ENCODE measurements at places on chromosomes 2 and 18. TPM values are rescaled to one million over a fixed set of nuclear protein-coding genes. Genes with fewer than 3 reads are reported as not detected.

- peak; percentile 11 for DNase-seq
Observed at GRCh38 chr2:19810637-19811036, 91.1 kb downstream of the TTC32 start.

DNA sequence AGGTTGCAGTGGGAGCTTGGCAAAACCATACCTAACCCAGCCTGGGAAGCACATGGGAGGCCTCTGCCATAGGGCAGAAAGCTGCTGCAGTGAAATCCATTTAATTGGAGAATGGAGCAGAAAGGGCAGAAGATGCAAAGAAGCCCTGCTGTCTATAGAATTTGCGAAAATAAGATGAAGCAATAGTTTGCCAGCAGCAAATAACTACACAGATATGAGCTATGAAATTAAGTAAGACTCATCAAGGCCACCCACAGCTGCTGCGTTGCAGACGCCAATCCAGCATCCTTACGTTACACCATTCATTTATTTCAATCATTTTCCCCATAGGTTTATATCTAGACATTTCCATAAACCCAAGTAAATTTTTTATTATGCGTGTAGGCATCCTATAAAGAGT is 21.1 kb downstream of the ATP8B1 start:
- DNase-seq: no peak

- no peak for DNase-seq
Observed at GRCh38 chr18:79662439-79662838, 17.2 kb upstream of the CTDP1 start.

GRCh38 chr2:188495969-188496431 is 204.3 kb downstream of the GULP1 start:
- peak; percentile 62 for DNase-seq

DNA sequence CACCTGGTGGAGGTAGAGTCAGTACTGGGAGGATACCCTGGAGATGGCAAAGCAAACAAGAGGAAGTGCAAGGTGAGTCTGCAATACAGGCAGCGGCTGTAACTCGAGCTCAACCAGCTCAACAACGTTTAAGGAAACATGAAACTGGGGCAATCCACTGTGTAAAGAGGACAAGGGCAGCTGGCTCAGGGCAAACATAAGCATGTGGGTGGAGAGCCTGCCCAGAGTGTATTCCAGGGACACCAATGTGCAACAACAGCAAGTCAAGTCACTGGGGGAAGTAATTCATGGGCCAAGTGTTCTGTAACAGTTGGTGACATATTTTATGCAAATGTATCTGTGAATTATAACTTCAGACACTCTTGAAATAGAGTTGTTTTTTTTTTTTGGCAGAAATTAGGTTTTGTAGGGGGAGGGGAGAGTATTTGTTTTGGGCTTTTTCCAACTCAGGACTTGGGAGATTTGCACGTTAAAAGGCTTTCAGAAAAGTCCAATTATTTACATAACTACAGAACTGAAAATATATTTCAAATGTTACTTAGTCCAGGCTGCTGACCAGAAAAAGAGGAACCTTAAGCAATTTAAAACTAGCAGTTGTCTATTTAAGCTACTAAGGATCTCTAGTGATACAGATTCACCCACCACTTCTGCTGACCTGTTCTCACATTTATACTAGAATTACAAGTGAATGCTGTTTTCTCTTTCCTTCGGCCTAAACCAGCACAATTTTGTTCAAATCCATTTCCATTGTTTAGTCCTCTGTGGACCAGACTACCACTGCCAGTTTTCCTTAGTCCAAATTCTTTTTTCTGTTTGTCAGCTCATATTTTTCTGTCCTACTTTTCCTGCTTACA is 18.6 kb downstream of the NRXN1 start:
- peak; percentile 5 for DNase-seq

DNA sequence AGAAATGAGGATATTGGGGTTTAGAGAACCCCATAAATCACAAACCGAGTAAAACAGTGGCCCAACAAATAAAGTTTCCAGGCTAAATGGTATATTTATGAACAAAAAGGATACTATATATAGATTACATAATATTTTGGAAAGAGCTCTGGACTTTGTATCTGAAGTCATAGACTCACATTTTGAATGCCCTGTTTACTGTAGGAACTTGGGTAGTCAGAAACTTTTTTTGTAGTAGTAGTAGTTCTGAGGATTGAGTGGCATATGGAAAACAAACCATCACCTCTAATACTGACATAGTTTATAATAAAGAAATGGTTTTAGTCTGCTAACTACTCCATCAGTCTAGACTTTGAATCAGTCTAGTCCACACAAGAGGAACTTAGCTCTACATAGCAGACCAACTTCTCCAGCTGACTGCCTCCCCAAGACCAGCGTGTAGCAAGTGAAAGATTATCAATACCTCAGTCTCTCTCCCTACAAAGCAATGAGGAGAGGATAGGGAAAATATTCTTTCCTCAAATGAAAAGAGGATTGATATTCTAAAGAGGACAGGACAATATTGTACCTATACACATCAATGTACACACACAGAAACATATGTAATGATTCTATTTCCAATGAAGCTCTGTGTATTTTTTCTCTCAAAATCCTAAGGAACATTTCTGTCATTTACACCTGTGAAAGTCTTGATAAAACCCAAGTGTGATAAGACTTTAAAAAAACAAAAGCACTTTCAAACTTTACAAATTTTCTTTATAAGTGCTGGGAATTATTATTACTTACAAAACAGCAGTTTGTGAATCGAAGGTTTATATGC is 184.9 kb upstream of the MAP2 start:
- DNase-seq: no peak

DNA sequence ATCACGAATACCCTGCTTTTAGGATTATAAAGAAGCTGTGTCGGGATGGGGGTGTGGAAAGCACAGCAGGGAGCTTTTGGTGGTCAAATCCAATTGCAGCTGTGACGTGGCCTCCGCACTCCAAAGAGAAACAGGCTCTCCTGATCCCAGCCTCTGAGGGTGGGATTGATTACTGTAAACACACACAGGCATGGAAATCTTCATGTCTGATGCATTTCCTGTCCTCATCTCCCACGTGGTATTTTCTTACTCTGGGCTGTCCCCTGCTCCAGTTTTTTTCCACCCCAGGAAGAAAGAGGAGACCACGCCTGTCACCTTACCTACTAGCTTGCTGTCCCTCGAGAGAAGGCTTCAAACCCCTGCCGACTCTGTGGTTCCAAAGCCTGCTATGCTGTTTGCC is 22.7 kb downstream of the RNF152 start:
- DNase-seq: no peak

DNA sequence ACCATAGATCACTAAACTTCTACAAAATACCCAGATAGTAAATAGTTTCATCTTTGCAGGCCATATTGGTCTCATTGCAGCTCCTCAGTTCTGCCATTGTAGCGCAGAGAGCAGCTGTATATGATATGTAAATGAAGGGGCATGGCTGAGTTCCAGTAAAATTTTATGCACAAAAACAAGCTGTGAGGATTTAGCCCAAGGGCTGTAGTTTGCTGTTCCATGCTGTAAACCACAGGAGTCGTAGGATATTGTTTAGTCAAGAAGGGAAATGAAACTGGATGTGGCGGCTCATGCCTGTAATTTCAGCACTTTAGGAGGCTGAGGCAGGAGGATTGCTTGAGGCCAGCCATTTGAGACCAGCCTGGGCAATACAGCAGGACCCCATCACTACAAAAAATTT is 83.0 kb downstream of the MGAT5 start:
- no peak for DNase-seq

DNA sequence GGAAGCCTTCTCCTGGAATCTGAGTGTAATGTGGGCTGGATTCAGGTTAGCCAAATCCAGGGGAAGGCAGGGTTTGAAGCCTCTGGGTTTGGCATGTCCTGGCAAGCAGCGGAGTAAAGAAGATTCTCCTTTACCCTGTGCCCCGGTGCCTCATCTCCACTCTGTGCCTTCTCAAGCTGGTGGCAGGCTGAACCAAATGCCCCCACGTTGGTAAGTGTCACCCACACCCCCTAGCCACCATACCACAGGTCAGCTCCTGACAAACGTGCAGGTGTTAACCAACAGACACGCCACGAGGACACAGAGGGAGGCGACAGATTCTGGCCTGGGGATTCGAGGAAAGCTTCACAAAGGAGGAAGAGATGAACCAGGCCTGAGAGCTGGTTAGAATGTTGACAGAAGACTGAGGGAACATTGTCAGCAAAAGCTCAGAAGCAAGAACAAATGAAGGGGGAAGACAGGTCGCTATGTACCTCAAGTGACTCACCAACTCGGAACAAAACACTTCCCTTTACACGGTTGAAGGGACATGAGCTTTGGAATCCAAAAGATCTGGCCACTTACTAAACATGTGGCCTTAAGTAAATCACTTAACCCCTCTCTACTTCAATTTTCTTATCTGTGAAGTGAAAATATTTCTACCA is 85.2 kb upstream of the LCLAT1 start:
- DNase-seq: no peak

The TNFRSF11A gene
- 0.06 TPM for total RNA-seq

The SLC5A7 gene
- total RNA-seq: not detected

The GCG gene
- 0.17 TPM for total RNA-seq

The MC4R gene
- total RNA-seq: not detected

The RPIA gene
- 6.6 TPM for total RNA-seq

All from LHCN-M2 (cell line).